NCI-H1092 treated with DMSO at 0.1 percent for 48 hours (cell line): ENCODE measurements at places on chromosomes 11 and 22.

- DNase-seq = no peak
These were observed 19.4 kb downstream of the SYNGR1 start for GRCh38 chr22:39369186-39369585.

DNA sequence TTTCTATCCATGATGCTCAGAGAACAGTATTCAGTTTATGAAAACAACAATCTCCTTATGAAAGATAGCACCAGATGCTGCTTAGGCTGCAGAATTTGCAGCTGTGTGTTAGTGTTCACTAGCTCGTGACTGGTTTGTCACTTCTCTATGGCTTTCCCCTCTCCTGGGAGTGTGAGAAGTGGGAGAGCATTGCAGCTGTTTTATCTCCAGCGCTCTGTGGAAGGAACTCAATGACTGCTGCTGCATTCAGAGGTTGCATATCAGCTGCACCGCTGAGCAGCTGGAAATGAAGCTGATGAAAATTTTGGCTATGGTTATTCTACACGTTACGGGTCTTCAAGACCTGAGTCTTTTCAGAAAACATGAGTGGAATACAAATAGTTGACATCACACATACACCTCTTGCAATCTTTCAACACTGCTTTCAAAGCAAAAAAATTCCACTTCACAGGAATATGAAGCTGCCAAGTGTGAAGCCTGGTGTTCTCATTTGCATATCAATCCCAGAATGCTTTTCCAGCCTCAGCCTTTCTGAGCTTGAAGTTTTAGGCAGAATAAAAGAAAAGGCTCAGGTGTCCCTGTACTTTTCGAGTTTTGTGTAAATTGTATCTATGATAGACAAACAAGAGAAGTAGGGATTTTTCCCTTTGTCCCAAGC, 149.3 kb upstream of the DDI1 start:
- DNase-seq = no peak

- no peak for DNase-seq
These were observed 8.7 kb downstream of the CSF2RB start for GRCh38 chr22:36922105-36922608.

- DNase-seq = peak; percentile 97
These were observed 310.8 kb downstream of the DDX10 start for GRCh38 chr11:108975641-108976071.

DNA sequence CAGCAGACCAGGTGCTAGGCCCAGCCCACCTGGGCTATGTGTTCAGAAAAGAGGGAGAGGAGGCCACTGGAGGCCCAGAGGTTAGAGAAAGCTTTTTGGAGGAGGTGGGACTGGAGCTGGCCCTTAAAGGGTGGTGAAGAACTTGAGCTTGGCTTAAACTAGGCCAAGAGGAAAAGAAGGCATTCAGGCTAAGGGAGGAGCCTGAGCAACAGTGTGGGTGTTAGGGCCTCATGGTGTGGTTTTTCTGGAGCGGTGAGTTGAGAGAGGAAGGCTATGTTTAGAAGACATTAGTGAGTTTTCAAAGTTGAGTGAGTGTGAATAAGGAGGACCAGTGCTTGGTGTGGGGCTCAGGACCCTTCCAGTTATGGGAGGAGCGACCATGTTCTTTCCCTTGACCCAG, 6.2 kb downstream of the TAF6L start:
- DNase-seq = no peak

- no peak for DNase-seq
These were observed 54.8 kb upstream of the OLFML1 start for GRCh38 chr11:7430496-7430895.

DNA sequence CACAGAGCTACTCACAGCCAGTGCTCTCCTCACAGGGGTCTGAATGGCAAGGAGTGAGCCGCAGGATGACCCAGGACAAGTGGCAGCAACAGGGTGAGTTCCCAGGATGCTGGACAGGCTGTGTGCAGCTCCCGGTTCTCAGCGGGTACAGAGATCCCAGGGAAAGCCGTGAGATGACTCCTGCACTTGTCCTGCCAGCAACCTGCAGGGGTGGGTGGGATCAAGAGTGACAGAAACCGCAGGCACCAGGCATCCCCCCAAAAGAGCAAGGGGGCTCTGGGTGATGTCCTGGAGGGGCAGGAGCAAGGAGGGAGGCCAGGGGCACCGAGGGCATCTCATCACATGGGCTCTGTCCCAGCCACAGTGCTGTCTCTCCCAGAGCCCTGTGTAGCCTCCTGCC, 15.9 kb upstream of the PRODH start:
- DNase-seq = no peak
